NCI-H1092 (cell line): ENCODE measurements at places on chromosomes 1 and 21.

- DNase-seq = no peak
Measured at GRCh38 chr1:9198538-9199361, 35.8 kb upstream of the H6PD start.

GRCh38 chr1:214002060-214002459, 14.3 kb downstream of the PROX1 start:
- DNase-seq = peak; percentile 79

DNA sequence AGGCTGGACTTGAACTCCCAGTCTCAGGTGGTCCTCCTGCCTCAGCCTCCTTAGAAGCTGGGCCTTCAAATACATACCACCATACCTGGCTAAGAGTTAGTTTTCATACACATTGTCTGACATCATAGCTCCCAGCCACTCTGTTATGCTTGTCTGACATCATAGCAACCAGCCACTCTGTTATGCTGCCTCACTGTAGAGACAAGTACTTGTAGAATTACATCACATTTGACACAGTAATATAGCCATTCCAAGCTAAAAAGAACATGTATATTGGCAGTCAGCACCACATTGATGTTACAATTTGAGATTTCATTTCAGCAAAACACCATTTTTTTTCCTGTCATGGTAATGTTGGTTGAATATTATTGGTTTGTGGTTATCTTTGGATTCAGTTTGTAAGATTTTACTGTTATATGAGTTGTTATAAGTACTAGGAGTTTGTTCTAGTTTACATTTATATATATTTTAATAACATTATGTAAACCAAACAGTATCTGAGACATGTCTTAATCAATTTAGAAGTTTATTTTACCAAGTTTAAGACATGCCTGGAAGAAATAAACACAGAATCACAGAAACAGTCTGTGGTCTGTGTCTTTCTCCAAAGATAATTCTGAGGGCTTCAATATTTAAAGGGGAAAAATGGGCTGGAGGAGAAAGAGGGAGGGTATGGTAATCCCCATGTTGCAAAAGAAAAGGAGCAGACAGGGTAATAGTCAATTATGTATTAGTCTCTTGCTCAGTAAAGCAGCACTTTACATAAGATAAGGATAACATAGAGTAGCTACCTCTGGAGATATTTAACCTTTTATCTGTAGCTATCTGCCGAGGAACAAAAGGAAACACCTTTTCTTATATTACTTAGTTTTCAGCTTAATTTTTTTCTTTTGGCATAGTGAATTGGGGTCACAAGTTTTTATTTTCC, 43.0 kb downstream of the XPR1 start:
- DNase-seq = no peak

DNA sequence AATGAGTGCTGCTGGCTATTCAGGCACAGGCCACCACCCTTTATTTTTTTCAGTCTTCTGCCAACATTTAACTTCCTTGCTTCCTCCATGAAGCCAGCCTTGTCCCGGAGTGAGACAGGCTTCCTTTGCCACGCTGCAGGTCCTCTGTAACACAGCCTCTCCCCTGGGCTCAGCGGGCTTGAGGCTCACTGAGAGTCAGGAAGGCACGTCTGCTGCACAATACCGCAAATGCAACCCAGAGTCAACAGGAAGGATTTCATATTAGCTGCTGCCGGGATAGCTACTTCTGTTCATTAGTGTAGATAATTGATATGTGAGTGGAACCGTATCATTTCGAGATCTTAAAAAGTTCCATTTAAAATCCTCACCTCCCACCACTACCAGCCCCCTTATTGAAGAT, 22.5 kb downstream of the MYOG start:
- no peak for DNase-seq

DNA sequence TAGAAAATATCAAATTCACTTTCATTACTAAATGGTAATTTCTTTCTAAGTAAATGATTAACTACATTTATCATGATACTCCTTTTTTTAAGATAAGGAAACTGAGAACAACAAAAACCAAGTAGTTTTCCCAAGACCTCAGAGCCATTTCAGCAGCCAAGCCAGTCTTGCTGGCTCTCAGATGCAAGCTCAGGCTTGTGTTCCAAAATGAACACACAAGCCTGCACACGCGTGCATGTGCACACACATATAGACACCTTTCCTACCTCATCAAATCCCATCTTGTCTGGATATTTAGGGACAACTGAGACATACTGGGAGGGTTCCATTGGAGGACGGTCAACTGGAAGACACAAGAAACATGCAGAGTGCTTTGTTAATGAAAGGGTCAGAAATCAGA, 83.0 kb downstream of the COLGALT2 start:
- no peak for DNase-seq

GRCh38 chr1:6183520-6183989, 3.4 kb upstream of the CHD5 start:
- no peak for DNase-seq

DNA sequence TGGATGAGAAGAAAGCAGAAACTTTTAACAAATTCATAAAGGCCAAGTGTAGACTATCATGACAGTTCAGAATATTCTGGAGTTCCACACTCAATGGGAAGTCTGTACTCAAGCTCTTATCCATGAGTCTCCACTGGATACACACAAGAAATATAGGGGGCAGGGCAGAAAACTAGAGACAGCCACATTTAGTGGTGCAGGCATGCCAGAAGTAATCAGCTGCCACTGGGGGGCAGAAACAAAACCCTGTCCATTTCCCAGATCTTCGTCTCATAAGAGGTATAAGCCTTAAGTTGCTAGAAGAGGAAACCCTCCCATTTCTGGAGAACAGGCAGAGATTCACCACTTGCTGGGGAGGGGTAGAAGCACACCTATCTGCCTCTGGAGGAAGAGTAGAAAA, 166.8 kb upstream of the GALNT2 start:
- no peak for DNase-seq

GRCh38 chr1:223276029-223276428, 87.9 kb downstream of the SUSD4 start:
- no peak for DNase-seq

DNA sequence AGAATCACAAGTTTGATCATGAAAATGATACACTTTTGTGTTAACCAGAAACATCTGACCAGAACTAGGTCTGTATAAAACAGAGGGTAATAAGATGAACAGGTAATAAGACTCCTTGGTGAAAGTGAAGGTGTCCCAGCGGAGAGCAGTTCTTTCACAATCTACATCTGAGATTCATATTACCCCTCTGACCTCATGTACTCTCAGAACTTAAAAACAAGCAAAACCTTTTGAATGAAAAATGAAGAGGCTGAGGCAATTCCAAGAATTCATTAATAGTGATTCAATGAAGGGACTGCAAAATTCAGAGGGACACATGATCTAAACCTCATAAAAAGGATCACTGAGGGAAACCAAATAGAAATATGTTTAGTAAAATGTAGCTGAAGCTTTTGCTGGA, 10.9 kb upstream of the MPZL1 start:
- DNase-seq = no peak

DNA sequence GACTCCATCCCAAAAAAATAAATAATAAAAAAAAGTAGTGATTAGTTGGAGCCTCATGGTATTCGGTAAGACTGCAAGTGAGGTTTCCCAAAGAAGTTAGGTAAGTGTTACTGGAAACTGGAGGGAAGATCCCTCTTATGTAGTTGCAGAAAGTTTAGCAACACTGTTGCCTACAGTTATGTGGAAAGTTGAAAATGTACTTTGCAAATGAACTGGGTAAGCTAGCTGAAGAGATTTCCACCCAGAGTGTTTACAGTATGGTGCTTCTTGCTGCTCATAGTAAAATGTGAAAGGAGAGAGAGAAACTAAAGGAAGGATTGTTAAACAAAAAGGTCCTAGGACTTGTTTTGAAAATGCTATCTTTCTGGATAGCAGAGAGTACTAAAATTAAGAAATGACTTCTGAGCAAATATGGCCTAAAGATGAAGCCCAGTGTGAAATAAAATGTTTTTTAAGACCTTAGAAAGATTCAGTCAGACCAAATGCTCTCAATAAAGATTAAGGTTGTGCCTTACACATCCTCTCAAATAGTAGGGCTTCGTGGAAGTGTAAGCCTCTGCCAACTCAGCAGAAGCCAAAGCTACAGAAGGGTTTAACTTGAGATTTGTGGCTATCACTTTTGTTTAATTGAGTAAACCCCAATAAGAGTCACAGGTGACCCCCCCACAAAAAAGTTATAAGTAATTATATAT, 31.5 kb downstream of the RPS6KC1 start:
- no peak for DNase-seq

- no peak for DNase-seq
Measured at GRCh38 chr1:64518692-64519481, 49.0 kb downstream of the CACHD1 start.

DNA sequence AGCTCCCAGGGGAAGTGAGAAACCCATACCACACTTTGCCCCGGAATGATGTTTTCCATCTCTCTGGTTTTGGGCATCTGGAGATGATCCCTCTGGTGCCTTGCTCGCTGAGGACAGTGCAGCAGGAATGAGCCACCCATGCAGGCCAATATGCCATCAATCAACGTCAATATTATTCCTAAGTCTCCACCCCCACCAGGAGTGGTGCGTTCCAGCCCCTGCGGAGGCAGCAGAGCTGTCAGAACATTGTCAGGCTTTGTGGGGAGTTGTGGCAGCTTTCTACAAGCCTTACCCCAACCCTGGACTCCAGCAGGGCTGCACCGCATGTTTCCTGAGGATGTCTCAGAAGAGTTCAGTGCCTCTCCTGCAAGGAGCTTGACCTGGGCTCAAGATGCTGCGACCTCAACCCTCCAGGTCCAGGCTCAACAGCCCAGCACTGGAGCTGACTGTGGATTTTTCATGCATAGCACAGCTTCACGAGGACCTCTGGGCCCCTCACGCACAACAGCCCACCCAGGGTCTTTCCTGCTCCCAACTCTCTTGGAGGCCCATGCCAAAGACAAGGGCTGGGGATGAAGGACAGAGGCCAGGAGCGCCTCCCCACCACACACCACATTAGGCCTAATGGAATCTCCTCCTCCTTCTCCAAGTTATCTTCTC, 67.5 kb downstream of the PSMG1 start:
- DNase-seq = no peak

GRCh38 chr1:64584479-64584878, 114.5 kb downstream of the CACHD1 start:
- no peak for DNase-seq

- DNase-seq = no peak
Measured at GRCh38 chr1:116446686-116447085, 73.6 kb downstream of the ATP1A1 start.

GRCh38 chr1:92365378-92366039, 66.7 kb downstream of the RPAP2 start:
- DNase-seq = no peak

DNA sequence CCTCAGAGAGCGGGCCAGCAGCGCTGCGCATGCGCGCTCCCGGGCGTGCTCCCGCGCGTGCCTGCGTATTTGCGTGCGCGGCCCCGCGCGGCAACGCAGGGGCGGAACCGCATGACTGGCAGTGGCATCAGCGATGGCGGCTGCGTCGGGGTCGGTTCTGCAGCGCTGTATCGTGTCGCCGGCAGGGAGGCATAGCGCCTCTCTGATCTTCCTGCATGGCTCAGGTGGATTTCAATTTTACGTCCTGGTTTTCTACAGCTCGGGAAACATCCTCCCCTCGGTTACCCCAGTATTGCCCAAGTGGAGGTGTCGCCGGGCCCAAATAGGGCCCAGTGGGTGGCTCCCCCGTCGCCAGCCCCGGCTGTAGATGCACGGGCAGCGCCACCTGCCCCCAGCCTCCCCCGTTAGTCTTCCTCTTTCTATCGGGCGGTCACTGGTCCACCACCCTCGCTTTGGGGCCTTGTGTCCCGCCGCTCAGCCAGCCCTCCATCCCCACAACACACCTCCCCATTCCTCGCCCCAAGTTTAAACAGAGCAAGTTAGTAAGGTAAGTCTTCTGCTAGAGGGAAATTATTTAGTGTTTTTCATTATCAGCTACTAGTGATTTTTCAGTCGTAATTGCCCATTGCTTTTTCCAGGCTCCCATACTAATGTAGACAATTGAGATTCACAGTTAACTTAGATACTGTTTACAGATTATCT, at the start of gene LYPLAL1:
Gene LYPLAL1 (plus strand): TSS at position 121 of the 702 bp plus-strand sequence. CDS start 13 bp downstream, at position 134.
- DNase-seq = peak; percentile 86

DNA sequence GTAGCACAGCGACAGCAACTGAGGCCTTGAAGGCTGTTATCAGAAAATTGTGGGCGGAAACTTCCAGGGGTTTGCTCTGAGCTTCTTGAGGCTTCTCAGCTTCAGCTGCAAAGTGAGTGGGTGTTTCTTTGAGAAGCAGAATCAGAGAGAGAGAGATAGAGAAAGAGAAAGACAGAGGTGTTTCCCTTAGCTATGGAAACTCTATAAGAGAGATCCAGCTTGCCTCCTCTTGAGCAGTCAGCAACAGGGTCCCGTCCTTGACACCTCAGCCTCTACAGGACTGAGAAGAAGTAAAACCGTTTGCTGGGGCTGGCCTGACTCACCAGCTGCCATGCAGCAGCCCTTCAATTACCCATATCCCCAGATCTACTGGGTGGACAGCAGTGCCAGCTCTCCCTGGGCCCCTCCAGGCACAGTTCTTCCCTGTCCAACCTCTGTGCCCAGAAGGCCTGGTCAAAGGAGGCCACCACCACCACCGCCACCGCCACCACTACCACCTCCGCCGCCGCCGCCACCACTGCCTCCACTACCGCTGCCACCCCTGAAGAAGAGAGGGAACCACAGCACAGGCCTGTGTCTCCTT, at the start of gene FASLG:
Gene FASLG (plus strand): TSS at position 233 of the 583 bp plus-strand sequence. CDS start 99 bp downstream, at position 332.
- DNase-seq = no peak

DNA sequence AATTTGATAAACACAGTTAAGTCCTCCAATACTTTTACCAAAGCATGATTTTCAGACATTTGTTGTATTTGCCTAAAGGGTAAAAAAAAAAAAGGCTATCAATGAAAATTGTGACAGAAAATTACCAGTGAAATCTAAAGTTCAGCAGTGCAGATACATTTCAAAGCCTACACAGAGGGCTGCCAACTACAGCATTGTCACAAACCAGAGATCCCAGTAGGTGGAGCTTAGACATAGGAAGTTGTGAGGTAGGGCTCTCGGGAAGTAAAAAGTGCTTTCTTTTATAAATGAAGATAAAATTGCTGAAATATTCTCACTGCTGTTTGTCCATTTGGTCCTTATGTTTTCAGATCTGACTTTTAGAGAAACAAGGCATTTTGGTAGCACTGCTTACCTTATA, 123.0 kb downstream of the DYRK1A start:
- DNase-seq = no peak

DNA sequence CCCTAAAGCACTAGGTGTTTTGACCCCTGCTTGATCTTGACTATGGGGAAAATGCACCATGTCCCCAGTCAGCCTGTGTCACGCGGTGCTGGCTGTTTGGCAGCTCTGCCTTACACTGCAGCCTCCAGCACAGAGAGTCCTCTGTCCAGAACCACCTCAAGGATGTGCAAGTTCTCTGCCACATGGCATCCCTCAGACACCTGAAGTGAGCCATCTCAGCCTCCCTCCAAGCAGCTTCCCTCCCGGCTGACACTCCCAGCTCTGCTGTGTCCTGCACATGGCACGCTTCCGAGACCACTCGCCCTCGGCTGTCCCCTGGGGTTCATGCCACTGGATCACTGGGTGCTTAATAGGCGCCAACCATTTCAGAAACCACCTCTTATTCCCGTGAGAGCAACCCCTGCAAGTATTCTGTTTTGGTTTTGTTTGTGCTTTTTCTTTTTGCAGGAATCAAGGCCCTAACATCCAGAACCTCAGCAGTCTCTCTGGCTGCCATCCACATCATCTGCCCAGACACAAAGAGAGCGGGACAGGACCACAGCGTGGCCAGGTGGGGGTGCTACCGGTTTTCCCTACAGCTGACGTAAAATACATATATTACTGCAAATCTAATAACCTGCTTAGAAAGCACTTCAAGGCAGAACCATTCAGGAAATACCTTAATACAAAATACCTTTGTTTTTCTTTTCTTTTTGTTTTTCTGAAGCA, 45.7 kb downstream of the CAPZB start:
- no peak for DNase-seq
